ENCODE measurements at places on chromosomes 5 and 9.

DNA sequence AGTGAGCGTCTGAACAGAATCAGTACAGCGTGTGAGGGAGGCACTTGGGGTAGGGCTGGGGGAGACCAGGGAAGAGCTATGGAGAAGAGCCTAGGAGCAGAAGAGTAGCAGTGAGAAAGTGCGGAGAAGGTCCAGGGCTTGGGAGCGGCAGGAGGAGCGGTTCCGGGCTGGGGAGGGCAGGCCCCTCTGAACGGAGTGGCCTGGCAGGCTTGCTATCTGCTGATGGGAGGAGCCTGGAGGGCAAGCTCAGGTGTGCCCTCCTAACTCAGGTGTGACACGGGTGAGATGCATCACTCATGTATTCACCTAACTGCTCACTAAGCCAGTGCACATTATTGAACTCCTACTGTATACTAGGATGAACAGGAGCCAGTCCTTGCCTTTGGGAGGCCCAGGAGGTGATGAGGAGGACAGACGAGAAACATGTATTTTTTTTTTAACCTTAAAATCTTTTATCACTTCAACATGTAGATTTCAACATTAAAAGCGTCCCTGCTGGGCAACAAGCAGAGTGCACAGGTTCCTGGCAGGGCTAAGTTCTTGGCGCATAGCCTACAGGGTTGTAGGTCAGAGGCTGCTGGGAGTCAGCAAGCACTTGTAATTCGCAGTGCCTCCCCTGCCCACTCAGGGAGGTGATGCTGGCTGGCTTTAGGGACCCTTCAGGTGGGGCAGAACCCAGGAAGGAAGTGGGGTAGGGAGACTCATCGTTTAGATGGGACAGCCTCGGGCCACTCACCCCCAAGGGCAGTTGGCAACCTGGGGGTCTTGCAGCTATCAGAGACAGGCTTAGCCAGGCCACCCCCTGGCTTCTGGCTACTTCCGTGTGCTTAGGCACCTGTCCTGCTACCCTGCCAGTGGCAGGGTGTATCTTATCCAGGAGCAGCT is 55.5 kb downstream of the TMOD1 start:
- DNase-seq: no peak

DNA sequence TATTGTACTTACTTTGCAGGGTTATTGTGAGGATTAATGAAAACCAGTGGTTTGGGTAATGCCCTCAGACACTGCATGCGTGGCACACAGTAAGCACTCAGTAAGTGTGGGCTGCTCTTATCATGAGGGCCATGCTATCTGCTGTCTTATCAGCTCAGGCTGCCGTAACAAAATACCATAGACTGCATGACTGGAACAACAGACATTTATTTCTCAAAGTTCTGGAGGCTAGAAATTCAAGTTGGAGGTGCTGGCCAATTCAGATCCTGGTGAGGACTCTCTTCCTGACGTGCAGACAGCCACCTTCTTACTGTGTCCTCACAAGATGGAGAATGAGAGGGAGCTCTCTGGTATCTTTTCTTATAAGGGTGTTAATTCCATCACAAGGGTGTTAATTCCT is 23.9 kb upstream of the SH3PXD2B start:
- DNase-seq: no peak

DNA sequence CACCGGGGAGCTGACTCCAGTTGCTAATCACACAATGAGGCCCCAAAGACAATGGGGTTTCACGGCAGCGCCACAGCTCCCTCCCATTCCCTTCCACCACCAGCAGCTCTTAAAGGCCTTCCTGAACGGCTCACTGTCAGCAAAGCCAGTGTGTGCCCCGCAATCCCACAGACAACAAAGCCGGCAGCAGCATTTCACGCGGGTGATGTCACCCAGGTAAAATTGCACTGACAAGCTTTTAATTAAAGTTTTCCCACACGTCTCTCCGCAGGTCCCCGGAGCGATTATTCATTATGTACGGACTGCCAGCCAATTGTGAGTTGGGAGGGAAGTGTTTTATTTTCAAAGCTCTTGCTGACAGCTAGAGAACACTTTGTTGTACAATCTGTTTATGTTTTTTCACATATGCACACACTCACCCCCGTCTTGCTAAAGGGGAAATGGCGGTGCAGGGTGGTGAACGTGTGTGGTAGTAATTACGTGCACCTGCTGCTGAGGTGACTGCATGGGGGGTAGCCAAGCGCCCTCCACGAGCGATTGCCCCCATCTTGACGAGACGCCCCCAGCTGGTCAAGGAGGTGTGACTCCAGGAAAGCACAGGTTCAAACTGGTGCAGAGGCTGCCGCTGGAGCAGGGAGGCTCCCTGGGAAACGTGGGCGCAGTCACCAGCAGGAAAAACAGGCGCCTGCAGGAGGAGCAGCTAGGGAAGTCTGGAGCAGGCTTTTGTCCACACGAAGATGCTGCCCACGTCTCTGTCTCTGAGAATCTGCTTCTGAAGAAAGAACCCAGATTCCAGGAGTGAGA is 65.0 kb downstream of the IRX2 start:
- DNase-seq: no peak

- no peak for DNase-seq
Observed at GRCh38 chr9:83622433-83622938, 457 bp upstream of the IDNK start.

DNA sequence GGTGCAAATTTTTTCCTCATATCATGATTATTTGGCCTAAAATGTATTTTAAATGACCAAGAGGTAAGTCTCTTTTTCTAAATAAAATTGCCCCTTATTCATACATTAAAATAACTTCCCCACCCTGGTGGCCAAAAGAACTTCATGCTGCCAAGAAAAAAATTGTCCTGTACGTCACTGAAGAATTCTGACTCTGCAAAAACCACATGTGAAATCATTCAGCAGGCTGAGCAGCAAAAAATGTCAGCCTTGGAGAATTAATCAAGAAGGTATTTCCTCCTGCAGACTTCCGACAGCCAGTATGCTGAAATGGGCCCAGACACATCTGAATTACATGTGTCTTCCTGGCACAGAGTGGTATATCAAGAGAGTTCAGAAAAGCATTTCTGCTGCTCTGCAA is 94.6 kb upstream of the HMHB1 start:
- DNase-seq: no peak

GRCh38 chr5:68424799-68425537 is 209.4 kb downstream of the PIK3R1 start:
- no peak for DNase-seq
